ENCODE measurements at places on chromosomes 2 and 18.

GRCh38 chr2:234375176-234375880 lies 121.6 kb downstream of the ARL4C start:
- no peak for DNase-seq

GRCh38 chr2:197851451-197851850 lies 47.1 kb downstream of the PLCL1 start:
- DNase-seq, result no peak

GRCh38 chr2:160551259-160551658 lies 57.7 kb upstream of the RBMS1 start:
- DNase-seq, result no peak

- DNase-seq, result no peak
These were observed 35.7 kb downstream of the TMEM237 start for GRCh38 chr2:201607568-201607967.

- DNase-seq, result no peak
These were observed 3.1 kb downstream of the DLX1 start for GRCh38 chr2:172088245-172089004.

- DNase-seq, result no peak
These were observed 2092.7 kb upstream of the PIK3C3 start for GRCh38 chr18:39862341-39862740.

GRCh38 chr2:211611061-211611518 lies 927.5 kb downstream of the ERBB4 start:
- no peak for DNase-seq

DNA sequence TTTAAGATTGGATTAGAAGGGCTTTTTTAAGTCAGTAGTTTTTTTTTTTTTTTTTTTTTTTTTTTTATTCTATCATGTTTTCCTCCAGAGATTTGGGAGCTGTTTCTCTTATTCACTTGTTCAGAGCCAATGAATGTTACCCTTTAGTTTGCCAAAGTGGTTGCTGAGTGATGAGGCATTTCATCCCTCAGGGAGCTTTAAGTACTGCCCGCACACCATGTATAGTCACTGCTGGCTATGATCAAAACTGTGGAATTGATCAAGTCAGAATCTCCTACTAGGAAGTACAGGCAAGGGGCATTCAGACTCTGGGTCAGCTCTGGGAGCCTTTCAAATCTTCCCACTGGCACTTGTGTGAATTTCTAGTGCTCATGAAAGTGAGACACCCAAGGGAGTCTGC lies 201.6 kb downstream of the IKZF2 start:
- DNase-seq, result no peak

Data from amniotic stem cell (primary cell).